SK-N-DZ (cell line): ENCODE measurements at places on chromosomes 16 and 17.

DNA sequence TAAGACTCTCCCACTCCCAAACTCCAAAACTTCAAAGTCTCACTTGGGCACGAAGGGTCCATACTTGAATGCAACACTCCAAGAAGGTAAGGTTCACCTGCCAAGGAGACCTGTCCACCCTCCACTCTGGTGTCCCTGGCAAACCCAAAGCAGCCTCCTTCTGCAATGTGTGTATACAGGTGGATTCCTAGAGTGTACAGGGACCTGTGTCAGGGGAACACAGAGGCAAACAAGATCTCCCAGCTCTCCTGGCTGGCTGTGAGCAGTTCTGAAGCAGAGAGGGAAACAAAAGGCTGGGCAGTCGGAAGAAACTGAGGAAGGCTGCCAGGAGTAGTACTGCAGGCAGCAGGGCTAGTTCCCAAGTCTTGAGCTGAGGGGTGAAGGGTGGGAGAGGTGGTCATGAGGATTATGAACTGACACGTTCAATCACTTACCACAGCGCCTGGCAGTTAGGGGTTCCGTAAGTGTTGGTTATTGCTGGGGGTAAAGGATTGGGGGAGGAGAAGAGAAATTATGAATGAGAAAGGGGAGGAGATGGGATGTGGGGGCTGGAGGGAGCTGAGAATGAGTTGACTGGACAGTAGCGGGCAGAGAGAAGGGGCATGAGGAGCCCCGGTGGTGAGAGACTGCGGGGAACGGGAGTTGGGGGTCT, 795 bp downstream of the KCTD13 start:
- no peak for DNase-seq

DNA sequence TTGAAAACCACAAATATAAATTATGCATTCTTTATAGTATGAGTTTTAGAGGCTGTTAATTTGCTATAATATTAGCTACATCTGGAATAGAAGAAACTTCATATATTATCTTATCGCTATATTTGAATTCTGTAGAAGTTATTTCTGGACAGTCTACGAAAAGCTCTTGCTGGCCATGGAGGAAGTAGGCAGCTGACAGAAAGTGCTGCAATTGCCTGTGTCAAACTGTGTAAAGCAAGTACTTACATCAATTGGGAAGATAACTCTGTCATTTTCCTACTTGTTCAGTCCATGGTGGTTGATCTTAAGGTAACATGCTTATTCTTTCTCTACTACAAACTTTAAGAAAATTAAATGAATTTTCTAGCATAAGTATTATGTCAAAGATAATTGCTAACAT, 96.8 kb downstream of the OMG start:
- DNase-seq, result no peak

DNA sequence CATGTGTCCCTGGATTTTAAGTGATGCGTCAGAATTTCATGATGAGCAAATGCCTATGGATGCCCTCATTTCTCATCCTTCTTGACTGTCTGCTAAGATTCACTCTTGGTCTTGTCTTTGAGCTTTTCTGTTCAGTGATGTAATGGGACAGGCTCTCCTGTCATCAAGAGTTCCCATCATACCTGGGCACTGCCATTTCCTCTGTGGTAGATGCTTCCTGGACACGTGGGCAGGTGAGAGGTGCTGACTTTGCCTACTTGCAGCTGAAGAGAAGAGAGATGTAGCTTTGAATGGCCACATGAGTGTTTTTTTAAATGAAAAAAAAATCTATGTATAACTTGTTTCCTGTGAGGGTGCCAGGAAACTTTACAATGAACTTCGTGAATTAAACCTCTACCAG, 557.7 kb downstream of the MAF start:
- no peak for DNase-seq

GRCh38 chr16:81265658-81266451, 27.4 kb downstream of the BCO1 start:
- DNase-seq, result no peak

GRCh38 chr16:71357681-71358080, 842 bp upstream of the CALB2 start:
- no peak for DNase-seq

DNA sequence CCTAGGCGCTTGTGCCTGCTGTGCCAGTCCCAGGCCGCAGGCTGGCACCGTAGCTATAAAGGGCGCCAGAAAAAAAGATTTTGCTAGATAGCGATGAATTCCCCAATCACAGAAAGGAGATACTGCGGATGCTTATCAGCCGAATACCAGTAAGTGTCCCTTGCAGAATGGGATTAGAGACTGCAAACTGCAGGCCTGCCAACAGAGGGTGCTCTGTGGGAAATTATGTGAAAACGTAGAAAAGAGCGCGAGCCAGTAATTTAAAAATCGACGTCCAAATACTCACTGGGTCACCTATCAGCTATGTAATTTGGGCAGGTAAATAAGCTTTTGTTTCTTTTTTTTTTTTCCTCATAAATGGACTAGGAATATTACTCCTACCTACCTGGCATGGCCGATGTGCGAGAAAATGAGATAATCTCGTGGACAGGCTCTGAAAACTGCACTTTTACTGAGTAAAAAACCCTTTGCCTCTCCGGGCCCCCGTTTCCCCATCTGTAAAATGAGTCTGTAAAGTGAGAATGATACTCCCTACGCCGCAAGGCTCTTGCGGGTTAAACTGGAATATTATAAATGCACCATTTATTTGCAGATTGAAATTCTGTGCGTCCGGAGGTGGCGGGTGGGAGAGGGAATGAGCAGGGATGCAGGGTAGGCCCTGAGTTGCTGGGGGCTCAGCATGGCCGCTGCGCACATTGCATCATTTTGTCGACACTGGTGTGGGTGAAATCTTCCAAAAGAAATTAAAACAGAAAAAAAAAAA, 1.2 kb upstream of the COG1 start:
- peak; percentile 88 for DNase-seq

DNA sequence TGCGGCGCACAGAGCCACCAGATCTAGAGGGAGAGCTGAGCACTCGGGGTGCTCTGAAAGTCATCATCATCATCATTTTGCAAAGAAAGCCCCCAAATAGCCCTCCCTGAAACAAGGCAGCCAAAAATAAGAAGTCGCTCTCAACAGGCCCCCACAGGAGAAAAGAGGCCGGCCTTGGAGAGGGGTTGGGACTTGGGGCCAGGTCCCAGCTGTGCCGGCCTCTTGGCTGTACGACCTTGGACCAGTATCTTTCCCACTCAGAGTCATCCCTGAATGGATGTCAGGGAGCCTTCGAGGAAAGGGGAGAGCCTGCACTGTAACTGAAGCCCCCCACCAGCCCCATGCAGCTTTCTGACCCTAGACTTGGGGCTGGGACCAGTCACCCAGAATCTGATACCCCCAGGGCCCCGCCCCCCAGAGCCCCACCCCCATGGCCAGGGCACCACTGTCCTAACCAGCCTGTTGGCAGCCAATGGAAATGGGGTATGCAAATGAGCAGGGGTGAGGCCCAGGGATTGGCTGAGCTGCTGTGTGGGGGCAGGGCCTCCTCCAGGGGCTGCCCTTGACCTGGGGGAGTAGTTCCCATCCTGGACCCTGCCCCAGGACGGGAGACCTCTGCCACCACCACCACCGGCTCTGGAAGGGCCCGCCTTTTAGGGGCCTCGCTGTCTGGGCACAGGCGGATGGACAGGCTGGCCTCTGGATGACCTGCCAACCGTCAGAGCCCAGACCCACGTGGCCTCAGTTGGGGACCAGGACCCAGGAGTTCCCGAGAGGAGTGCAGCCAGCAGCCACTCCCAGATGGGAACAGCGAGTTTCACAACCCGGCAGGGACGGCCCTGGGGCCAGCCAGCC, 15.4 kb downstream of the ZFPM1 start:
- DNase-seq, result peak; percentile 89

DNA sequence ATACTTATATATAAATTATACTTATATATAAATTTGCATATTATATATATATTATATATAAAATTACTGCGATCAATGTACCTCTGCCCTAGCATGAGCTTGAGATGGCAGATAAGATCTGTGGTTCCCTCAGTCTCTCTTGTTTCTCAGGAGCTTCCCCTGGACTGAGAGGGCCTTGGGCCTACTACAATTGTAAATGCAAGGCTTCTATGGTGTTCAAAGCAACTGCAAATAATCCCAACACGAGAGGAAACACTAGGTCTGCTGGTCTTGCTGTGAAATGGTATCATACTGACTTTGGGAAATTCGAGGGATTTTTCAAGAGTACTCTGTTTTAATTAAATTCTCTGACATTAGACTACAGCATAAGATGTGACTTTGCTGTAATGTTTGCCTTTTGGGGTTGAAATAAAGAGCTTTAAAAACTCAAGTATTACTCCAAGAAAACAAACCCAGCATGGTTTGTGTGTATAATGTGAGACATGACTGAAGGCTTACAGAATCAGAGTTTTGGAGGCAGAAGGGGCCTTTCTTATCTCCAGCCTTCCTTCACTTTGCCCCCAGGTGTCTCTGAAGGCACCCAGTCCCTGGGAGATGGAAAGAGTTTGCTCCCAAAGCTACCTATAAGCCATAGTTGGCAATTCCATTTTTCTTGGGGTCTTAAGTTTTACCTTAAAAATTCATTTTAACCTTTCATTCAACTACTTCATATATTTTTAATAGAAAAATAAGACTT, 24.2 kb downstream of the ACSM1 start:
- no peak for DNase-seq

DNA sequence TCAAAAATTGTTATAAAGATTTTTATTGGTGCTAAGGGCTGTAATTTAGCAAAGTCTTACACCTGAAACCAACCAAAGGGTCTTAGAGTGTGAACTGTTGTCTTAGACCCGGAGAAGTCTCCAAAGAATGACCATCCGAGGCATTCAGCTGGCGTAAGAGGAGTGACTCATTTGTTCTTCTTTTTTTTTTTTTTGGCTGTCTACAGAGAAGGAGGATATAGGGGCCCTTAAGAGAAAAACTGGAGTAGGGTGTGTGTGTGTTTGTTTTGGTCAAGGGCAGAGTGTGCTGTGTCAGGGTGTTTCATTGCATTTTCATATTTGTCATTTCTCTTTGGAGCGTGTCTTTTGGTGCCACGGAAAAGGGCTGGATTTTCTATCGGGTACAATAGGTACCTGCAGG, 508.0 kb downstream of the WWOX start:
- DNase-seq, result no peak

- peak; percentile 82 for DNase-seq
These were observed 1324.9 kb upstream of the CDH8 start for GRCh38 chr16:63361032-63361624.

DNA sequence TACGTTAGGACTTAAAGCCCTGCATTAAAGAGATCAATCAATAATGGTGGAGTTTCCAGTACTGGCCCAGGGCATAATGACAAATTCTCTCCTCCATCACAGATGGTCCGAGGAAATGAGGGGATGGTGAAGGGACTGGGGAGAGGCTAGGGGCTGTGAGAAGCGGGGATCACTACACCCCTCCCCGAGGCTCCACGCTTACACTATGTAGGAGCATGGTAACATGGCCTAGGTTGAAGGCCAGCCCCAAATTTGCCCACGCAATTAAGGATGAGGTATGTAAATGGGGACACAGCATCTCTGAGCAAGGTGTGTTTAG, 8.0 kb upstream of the AKTIP start:
- DNase-seq, result no peak

DNA sequence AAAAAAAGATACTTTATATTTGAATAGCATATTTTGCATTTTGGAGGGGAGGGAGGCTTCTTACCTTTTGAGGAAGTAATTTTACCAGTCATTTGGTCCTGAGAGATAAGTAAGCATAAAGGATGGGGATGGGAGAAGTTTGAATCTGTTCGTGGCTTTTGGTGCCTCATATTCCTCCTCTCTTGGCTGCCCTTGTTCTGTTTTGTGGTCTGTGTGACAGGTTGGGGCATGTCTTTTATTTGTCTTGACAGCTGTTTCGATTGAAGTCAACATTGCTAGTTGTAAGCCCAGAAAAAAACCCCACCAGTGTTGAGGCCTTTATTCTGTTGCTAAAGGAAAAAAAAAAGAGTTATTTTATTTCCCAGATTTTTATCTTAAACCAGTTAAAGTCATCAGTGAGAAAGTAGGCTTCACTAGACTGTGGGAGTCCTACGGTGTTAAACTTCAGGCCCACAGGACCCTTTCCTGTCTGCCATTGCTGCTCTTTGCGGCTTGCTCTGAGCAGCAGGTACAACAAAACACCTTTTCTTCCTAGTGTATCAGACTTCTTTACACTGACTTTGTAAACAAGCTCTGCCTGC, 11.4 kb downstream of the SLC7A6 start:
- DNase-seq, result no peak

DNA sequence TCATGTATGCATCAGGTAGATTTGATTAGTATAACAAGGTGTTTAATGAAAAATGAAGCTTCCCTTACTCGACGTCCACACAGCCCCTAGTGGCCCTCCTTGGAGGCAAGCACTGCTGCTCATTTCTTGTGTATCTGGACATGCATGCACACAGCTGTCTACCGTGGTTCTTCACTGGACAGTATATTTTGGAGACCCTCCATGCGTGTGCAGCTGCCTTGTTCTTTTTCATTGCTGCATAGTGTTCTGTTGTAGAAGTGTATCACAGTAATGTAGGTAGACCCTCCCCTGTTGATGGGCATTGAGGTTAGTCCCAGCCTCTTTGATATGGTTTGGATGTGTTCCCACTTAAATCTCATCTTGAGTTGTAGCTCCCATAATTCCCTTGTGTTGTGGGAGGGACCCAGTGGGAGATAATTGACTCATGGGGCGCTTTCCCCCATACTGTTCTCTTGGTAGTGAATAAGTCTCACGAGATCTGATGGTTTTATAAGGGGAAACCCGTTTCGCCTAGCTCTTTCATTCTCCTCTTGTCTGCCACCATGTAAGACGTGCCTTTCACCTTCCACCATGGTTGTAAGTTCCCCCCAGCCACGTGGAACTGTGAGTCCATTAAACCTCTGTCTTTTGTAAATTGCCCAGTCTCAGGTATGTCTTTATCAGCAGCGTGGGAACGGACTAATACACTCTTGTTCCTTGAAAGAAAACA, 6.3 kb downstream of the CMIP start:
- no peak for DNase-seq

- peak; percentile 81 for DNase-seq
These were observed 563.9 kb downstream of the TOX3 start for GRCh38 chr16:51982715-51983680.

GRCh38 chr16:48596326-48596725, 13.7 kb downstream of the N4BP1 start:
- no peak for DNase-seq

GRCh38 chr17:17724307-17725010, 43.2 kb downstream of the RAI1 start:
- peak; percentile 80 for DNase-seq

DNA sequence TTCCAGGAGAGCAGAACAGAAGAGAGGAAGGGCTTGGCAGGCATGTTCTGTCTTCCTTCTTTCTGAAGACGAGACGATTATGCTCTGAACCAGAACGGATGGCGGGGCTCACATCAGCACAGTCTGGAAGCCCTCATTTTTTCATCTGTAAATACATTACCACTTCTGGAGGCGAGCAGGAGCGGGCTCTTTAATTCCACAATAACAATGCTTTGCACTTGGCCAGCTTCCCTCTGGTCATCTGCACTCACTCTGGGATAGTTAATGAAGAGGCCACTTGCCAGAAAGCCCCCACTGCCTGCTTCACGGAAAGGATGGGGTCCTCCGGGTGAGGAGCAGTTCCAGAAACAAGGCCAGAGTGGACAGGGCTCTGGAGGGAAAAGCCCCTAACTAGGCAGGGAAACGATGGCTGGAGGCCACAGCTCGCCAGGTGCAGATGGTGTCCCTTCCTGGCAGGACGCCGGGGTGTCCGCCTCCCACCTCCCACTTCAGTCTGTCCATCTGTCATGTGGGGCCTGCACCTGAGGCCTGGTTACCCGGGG, 13.1 kb upstream of the BCAR1 start:
- no peak for DNase-seq

GRCh38 chr17:18045691-18046350, 6.6 kb downstream of the GID4 start:
- DNase-seq, result no peak
